Putamen (tissue), 1 donor: ENCODE measurements at places on chromosomes 13 and 19.
A peak's percentile ranks its signal among the peaks of the same experiment; 100 is the strongest.

- no peak for DNase-seq
Measured at GRCh38 chr13:71605744-71606143, 261.3 kb downstream of the DACH1 start.

- peak; percentile 57 for DNase-seq
Measured at GRCh38 chr13:97028441-97029299, 34.4 kb upstream of the OXGR1 start.

DNA sequence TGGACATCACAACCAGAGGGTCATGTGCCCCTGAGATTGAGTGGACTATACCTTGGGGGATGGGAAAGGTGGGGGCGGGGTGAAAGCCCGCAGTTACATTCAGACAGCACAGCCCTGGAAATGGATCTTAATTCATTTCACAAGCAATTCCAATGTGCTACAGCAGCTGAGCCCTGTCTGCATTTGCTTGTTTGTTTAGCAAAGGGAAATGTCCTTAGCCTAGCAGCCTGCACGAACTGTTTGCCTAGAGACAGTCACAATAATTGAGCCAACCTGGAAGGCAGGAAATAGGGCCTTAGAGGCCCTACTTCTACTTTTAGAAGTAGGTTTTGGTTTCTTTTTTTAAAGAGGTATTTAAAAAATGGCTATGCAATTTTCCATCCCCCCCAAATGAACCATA, 177.3 kb upstream of the KL start:
- no peak for DNase-seq

GRCh38 chr13:81874253-81874652, 1533.3 kb upstream of the SPRY2 start:
- DNase-seq = no peak

DNA sequence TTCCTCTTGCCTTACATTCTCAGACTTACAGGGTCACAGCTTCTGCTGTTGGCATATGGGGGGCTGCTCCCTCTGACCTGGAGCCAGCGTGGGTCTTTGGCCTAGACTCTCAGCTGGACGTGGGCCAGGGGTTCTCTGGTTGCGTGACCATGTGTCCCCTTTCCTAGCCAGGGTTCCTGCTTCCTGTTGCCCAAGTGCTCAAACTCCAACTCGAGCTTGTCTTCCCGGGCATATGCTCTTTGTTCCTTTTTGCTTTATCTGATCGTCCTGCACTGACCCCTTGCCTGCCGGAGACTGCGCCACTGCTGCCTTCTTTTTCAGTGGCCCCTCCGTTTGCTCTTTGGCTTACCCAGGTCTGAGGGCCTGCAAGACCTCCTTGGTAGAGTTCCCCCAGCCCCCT, 25.3 kb upstream of the GPR183 start:
- DNase-seq = no peak

- DNase-seq = no peak
Measured at GRCh38 chr13:43122791-43123190, 99.4 kb downstream of the DNAJC15 start.

DNA sequence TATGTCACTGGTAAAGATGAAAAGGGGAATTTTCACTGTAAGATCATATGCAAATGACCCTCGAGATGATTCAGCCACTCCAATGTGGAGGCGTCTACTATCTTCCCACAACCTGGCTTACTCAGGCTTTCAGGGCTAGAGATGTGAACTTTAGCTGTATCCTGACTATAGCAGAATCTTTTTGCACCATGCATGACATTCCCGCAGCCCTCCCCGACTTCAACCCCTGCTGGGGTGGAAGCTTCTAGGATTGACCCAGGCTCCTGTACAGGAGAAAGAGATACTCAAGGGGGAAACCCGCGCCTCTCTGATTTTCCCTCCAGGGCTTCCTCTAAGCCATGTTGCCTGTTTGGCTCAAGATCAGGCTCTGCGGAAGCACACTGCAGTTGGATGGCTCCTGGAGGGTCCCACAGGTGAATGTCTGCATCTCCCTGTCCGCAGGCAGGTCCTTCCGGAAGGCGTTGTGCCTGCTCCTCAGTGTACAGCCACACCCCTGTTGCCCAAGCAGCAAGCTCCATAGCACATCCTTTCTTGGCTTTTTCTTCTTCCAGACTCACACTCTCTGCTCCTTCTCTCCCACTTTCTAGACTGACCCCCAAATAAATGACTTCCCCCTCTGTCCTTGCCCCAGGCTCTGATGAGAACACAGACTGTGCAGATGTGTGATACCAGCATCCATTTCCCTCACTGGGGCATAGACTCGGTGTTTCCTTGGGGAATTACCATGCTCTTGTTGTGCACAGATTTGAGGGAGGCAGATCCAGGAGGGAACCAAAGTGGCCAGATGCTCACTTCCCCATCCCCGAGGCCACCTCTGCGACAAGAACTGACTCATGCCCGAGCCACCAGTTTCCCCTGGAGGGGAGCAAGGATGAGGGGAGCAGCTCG, 29.1 kb upstream of the POP4 start:
- peak; percentile 72 for DNase-seq

GRCh38 chr13:98915981-98916380, 61.9 kb downstream of the DOCK9 start:
- DNase-seq = no peak

DNA sequence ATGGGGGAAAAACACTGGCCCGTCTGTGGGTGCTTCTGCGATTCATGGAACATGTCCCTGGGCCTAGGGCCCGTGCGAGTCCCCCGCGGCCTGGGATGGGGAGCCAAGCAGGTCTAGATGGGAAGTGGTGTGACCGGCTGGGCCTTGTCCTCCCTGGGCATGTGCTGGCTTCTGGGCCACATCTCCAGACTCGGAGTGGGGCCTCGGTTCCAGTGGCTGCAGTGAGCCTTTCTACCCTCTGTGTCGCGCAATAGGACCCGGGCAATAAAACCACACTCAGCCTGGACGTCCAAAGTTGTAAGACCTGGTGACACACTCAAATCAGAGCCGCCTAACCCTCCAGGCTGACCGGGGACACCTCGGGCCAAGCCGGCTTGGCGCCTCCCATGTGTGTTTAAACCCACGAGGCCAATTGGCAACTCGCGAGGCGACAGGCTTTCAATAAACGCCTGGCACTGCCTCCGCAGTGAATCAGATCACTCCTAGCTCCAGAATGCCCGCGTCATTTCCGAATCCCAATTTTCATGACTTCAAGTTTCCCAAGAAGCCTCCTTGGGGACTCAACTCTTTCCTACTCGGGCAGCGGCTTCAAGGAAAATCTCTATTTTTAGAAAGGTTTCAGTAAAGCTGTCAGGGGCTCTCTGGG, 57.3 kb downstream of the KLF2 start:
- DNase-seq = peak; percentile 71

DNA sequence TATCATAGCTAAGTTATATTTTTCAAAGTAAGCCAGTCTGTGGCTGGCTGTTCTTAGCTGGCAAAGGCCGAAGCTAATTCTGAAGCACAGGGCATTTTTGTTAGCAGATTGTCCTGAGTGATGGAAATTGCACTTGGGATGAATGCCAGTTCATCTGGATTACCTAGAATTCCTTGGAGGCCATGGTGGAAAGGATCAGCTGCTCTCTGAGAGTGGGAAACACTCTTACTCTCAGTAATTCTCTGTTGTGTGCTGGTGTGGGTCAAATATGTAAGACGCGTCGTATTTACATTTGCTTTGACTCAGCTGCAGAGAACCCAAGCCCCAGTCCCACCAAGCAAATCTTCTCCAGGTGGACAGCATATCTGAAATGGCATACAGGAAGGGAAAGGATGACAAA, 60.7 kb upstream of the C1QTNF9B start:
- DNase-seq = no peak

DNA sequence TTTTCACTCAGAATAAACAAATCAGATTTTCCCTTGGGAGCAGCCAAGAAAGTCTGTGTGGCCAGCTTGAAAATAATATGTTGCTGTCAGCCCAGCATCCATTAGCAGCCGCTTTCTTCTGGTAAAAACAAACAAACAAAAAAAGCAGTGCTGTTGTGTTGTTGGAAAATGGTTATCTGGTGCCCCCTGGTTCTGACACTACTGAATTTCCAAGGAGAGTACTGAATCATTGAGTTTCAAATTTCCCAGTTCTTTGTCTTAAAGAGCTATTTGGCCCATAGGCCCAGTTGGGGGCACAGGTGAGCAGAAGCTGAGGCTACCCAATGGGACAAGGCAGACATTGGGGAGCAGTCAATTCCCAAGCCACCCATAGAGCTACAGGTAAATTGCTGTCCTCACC, 995.9 kb downstream of the UQCRFS1 start:
- no peak for DNase-seq

DNA sequence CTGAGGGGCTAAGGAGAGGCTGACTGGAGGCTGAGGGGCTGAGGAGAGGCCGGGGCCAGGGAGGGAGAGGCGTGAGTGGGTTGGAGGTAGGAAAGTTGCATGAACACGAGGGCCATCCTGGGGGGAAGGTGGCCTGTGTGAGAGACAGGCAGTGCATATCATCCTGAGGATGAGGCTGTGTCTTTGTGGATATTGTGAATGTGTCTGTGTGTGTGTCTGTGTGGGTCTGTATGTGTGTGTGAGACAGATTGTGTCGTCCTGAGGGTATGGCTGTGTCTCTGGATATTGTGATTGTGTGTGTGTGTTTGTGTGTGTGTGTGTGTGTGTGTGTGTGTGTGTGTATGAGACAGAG, 422 bp downstream of the ZNF71 start:
- no peak for DNase-seq

GRCh38 chr19:31318790-31319425, 30.3 kb downstream of the TSHZ3 start:
- DNase-seq = no peak

- peak; percentile 18 for DNase-seq
Measured at GRCh38 chr19:38062959-38063761, 156.2 kb downstream of the SIPA1L3 start.

GRCh38 chr13:45541806-45542205, 73.7 kb downstream of the ERICH6B start:
- DNase-seq = no peak

GRCh38 chr13:77299587-77299986, 27.3 kb downstream of the MYCBP2 start:
- no peak for DNase-seq

GRCh38 chr13:25988661-25989060, 63.2 kb downstream of the SHISA2 start:
- no peak for DNase-seq

DNA sequence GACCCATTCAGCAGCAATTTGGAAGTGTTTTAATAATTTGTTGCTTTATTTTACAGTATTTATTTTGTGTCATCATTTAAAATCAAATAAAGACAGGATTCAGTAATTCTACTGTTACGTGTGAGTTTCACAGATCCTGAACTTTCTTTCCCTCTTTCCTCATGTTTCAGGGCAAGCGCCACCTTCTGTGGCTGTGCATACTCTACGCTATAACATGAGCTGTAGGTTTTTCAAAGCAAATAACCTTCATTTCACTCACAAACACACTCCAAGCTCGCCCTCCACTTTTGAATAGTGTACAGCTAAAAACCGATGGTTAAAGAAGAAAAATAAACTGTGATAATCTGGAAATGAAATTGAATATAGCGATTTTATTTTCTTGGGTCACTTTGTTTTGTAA, 753.3 kb downstream of the OLFM4 start:
- no peak for DNase-seq

DNA sequence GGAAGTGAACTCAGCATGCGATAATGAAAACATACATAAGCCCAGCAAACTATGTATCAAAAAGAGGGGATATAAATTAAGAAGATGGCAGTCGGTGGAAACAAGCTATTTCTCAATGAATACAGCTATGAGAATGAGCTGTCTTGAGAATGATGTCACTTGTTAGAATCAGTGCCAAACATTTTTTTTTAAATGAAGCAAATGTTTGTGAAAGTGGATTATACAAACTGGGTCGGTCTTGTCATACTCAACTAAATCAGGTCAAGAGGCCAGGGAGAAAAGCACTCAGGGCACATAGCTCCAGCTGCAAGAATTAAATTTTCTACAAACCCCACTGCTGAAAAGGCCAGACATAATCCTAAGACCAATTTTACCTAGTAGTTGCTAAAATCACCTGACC, 1048.4 kb downstream of the SLITRK1 start:
- no peak for DNase-seq

DNA sequence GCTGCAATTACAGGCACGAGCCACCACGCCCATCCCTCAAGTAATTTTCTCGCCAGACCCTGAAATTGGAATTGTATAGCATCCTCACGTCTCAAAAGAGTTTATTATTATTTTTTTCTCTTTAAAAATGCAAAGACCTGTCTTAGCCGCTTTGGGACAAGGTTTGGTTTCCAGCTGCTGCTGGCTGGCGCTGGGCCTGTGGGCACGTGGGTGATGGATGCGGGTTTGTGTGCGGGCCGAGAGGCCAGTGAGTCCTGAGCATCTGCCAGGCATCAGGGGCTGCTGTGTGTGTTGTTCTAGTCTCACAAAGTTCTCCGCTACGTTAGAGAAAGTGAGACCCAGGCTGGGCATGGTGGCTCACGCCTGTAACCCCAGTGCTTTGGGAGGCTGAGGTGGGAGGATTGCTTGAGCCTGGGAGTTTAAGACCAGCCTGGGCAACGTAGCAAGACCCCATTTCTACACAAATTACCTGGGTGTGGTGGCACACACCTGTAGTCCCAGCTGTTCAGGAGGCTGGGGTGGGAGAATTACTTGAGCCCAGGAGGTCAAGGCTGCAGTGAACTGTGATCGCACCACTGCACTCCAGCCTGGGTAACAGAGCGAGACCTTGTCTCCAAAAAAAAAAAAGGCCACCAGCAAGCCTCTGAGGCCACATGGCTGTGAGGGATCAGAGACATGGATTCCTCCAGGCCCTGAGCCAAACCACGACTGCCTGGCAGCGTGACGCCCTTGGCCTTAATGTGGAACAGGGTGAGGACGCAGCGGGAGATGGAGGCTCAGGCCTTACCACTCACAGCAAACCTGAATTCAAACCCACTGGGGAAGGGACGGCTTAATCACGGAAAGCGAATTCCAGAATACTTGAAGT, 4.7 kb upstream of the TMPRSS9 start:
- no peak for DNase-seq

DNA sequence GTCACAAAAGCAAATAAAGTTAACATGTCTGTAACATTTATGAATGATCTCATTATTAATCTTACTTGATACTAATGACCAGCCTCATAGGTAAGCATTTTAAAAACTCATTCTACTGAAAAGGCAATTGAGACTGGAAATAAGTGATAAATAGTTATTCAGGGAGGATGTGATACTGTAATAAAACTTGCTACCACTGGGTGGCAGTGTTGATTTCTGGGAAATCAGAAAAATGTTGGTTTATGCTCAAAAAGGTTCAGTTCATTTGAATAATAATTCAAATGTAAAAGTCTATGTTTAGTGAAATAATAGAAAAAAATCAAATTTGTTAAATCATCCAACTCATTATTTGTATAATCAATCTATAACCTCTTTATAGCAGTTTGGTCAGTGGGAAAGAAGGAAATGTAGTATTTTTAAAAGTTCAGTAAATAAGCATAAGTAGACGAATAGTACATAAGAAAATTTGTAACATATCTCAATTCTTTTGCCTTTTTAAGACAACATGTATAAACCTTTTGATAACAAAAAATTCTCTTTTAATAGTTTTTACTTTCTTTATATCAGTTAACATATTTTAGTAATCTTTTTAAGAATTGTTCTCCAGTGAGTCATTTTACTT, 9.6 kb downstream of the ABHD13 start:
- DNase-seq = no peak

DNA sequence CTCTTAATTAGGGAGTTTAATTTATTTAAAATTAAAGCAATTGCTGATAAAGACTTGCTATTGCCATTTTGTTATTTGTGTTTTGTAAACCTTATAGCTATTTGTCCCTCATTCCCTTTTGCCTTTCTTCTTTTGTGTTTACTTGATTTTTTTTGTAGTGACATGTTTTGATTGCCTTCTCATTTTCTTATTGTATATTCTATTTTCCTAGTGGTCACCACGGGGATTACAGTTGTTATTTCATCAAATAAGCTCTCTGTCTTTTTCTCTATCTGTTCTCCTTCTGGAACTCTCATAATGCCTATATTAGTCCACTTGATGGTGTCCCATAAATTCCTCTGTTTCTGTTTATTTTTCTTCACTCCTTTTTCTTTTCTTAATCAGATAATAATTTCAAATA, 64.4 kb upstream of the FRY start:
- no peak for DNase-seq
